ENCODE measurements at places on chromosomes 11 and 22.

GRCh38 chr11:95711162-95711944, 78.2 kb downstream of the FAM76B start:
- DNase-seq, result no peak

DNA sequence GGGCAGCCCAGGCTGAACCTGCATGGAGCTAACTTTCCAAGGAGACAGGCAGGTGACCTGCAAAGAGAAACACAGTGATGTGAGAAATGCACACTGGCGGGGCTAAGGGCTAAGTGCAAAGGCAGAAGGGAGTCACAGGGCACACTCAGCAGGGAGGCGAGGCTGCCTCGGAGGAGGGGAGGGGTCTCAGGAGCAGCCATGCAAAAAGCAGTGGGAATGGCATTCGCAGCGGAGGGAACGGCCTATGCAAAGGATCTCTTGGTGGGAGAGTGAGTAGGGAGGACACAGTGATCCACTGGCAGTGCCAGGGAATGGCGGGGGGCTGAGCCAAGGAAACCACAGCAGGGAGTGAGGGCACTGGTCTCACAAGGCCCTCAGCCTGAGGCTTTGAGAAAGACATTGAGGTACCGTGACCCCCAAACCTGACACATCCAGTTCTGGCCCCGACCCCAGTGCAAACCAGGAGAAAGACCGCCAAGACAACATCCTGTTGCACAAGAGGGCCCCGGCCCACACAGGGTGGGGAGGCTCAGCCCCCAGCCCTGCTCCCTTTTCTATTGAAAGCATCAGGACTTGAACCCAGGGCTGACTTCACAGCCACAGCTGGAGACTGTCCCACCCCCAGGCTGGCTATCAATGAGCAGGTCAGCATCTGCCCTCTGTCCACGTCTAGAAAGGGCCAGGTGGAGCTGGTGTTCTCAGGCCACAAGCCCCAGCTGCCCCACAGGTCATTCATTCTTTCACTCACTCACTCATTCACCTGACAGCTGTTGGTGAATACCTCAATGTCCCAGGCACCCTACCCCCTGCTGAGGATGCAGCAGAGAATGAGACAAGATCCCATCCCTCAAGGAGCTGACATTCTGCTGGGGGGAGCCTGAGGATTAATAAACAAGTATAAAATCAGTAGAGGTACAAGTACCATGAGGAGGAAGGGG, 50.7 kb downstream of the IGLL1 start:
- DNase-seq, result no peak

DNA sequence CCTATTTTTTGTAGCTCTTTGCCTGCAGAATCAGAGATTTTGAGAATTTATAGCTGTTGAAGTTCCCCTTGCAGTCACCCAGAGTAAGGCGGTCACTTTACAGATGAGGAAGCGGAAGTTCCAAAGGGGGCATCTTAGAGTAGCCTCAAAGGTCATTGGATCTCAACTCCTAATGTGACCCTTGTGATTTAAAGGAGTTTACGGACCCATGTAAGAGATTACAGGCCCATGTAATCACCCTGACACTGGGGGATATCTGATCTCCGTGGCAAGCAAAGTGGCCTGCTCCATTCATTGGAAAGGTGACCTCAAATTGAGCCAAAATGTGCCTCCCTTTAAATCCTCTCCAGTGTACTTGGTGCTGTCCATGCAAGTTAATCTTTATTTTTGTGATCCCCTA, 15.7 kb downstream of the P2RX3 start:
- no peak for DNase-seq

DNA sequence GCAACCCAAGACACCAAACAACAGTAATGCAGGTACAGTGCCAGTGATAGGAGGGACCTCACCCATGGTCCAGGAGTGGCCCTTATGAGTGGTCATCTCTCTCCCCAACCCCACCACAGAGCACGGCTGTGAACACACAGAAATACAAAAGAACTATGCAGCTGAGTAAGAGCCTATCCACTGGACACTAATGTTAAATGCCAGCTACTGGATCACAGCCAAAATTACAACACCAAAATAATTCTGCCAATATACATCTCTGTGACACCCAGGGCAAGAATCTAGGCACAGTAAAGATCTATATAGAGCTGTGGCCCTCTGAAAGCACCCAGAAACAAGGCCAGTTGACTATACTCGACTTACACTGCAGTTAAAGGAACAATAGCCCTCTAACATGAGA, 22.8 kb upstream of the GPR83 start:
- no peak for DNase-seq

- DNase-seq, result no peak
Measured at GRCh38 chr11:44502506-44502905, 63.0 kb upstream of the CD82 start.

DNA sequence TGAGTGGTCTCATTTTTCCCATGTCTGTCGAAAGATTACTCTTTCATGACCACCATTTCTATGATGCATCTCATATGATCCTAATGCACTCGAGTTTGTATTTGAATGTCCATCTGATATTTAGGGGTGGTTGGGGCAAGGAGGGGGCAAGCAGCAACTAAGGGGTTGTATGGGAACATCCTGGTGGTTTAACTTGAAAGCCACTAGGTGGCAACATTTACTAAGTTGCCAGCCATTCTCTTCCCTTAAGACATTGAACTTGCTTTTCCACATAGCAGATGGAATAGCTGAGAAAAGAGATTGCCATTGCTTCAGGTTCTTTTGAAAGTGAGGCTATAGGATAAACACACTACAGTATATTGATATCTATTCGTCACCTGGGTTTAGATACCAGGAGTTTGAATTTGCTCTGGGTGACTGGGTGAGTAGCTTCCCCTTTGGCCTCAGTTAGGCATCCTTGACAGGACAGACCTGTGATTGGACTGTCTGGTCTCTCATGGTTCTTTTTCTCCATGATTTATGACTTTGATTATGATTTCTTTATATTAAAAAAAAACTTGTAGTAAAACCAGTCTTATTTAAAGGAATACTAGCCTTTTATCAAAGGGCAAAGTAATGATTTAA, 32.4 kb downstream of the NF2 start:
- DNase-seq, result peak; percentile 33

DNA sequence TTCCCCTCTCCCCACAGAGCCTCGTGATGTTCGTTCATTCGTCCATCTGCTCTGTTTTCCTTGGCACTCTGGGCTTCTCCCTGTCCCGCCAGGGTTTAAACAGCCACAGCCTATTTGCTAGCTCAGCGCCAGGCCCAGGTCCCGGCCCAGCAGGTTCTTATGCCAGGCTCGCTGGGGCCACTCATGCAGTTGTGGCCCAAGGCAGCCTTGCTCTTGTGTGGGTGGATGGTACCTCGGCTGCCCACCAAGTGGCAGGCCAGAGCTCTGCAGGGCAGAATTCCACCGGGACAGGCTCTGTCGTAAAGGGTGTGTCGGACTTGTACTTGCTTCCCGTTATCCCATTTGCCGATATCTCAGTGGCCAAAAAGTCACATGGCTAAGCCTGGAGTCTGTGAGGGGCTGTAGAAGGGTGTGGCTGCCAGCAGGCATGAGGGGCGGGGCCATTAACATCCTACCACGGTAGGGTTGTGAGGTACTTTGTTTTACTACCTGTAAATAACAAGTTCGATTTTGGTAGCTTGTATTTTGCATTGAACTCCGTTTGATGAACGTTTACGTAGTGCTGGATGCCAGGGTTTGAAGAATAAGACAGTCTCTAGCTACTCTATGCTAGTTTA, 7.9 kb downstream of the FAM118A start:
- DNase-seq, result no peak

- DNase-seq, result no peak
Measured at GRCh38 chr11:130166457-130166784, 6.8 kb downstream of the ST14 start.

- DNase-seq, result no peak
Measured at GRCh38 chr11:92329137-92329536, 104.5 kb downstream of the FAT3 start.

- DNase-seq, result no peak
Measured at GRCh38 chr22:49886346-49887063, 31.7 kb downstream of the ALG12 start.

DNA sequence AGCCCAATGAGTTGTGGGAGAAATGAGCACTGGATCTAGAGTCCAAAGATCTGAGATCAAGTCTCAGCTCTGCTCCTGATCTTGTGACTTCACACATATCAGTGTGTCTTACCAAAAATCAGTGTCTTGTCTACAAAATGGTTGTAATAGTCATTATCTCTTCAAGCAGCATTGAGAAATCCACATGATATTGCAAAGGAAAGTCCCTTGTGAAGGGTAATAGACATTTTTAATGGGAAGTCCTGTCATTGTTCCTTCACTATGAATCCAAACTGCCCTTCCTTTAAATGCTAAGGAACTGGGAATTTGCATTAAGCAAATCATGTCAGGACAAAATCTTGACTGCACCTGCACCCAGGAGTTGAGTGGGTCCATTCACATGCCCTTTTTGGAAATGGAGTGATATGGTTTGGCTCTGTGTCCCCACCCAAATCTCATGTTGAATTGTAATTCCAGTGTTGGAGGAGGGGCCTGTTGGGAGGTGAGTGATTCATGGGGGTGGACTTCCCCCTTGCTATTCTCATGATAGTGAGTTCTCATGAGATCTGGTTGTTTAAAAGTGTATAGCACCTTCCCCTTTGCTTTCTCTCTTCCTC, 51.1 kb downstream of the COMMD9 start:
- no peak for DNase-seq

GRCh38 chr11:67652965-67653845, 2.7 kb upstream of the ACY3 start:
- no peak for DNase-seq

DNA sequence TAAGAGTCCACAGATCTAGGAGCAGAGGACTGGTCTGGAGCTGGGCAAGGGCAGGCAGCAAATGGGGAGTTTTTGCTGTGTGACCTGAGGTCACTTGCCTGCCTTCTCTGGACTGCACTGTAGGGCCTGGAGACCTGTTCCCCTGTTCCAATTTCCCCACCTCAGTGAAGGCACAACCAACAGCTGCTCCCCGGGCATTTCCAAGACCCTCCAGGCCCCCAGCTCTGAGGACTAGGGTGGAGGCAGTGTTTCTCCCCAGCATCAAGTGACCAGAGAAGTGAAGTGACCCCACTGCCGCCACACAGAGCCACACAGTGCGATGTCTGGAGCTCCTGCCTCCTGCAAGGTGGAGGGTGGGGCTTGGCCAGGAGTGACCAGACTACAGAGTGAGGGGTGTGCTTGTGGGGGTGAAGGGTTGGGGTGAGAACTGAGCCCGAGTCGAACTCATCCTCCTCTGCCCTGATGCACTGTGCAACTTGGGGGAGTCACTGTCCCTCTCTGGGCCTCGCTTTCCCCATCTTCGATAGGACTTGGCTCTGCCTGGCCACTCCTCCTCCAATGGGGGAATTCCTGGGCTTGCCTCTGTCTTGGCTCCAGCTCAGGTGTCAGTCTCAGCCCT, 21.6 kb downstream of the P2RY2 start:
- no peak for DNase-seq

DNA sequence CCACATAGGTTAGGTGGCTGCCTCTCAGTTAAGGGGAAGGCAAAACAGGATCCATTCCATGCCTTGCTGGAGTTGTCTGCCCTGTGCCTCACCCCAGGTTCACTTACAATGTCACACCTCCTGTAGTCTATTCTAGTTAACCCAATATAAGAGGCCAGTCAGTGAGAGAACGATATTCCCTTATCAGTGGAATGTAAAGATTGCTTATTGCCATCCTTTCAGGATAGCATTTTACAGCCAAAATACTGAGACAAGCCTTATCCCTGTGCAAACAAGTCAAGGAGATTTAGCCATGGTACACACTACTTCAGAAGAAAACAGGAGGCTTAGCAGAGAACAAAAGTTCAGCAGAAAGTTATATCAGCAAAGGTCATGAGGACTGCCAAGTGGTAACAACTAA, 5.5 kb downstream of the CYP2R1 start:
- DNase-seq, result no peak

DNA sequence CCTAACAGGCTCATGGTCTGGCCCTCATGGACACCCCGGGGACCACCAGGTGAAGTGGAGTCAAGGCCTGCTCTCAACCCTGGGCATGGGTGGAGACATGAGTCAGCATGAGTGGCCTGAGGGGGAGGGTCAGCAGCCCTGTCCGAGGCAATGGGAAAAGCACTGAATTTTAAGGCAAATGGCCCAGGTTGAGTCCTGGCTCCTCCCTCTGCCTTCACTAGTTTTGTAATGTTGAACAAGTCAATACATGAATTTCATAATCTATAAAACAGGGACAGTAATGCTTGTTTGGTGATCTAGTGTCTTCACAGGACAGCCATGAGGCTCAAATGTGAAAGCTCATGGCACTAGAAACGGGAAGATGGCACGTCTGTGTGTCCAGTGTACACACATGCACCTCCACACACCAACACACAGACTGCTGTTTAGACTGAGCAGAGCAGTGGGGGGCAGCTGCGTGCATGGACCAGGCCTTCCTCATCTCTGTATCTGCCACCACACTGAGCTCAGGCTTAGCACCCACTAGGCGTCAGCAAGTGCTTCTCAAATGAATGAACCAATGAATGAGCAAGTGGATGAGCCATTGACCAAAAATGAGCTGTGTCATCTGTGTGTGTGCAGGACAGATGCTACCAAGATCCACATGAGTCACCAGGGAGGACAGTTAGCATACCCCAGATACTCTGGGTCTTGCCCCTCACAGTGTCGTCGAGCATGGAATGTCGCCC, 63.4 kb downstream of the NRXN2 start:
- no peak for DNase-seq

DNA sequence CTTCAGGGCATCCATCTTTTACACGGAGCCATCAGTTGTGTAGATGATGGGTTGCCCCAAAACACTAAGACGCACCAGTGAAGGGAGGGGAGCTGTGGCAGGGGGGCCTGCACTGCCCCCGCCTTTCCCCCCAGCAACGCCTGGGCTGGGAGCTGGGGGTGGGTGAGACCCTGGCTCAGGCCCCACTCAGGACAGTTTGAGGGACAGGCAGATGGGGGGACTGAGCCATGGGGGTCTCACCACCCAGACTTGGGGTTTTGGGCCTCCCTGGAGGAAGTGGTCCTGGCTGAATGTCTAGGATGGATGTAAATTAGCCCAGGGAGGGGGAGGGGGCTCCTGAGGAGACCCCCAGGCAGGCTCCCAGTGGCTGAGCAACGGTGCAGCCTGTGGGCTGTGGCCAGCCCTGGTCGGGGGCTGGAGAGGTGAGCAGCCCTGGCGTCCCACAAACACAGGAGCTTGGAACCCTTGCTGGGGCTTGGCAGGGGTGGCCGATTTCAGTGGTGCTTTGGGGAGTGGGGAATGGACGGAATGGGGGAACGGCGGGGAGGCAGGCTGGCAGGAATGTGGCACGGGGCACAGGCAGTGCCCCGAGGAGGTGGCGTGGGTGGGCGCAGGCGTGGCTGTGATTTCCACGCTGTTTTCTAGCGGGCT, 6.1 kb downstream of the PARVB start:
- no peak for DNase-seq

DNA sequence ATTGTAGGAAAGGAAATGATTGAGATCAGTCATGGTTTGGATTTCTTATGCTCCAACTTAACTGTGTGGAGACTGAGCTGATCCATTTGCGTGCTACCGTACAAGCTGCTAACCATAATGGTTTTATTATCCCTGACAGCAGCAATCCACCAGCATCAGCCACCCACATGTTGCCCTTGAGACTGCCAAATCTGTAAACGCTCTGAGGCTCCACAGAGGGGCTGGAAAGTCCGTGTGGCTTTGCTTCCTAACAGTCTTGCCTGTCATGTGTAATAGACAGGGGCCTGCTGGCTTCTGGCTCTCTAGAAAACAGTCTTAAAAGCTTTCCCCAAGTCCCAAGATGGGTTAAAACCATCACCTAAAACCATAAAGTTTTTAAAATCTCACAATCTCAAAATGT, 30.1 kb downstream of the ATG16L2 start:
- DNase-seq, result no peak

Data from DMS79 treated with DMSO at 0.1 percent for 48 hours (cell line).